Mucosa of gallbladder (tissue), 1 donor: ENCODE measurements at places on chromosomes 11 and 22. TPM values are rescaled to one million over a fixed set of nuclear protein-coding genes. Genes with fewer than 3 reads are reported as not detected.

Gene MS4A4E
- total RNA-seq: 3.5 TPM

Gene SLC6A5
- not detected for total RNA-seq

Gene KRTAP5-7
- total RNA-seq: not detected

Gene APLNR
- 4.0 TPM for total RNA-seq

Gene EXPH5
- total RNA-seq: 5.6 TPM

Gene SPTBN2
- total RNA-seq: 18.2 TPM

Gene USP35
- total RNA-seq: 10.4 TPM

Gene CD3G
- 3.0 TPM for total RNA-seq

Gene TRIM29
- 13.5 TPM for total RNA-seq

Gene ROBO4
- 13.8 TPM for total RNA-seq

- DNase-seq: no peak
These were observed 183.6 kb downstream of the IGLL1 start for GRCh38 chr22:23396362-23397007.

- DNase-seq: no peak
These were observed 202.6 kb upstream of the TMEM45B start for GRCh38 chr11:129613071-129613470.

GRCh38 chr11:33324302-33324985 lies 67.3 kb downstream of the HIPK3 start:
- DNase-seq: no peak

GRCh38 chr11:7548659-7549274 lies 35.0 kb downstream of the PPFIBP2 start:
- no peak for DNase-seq

DNA sequence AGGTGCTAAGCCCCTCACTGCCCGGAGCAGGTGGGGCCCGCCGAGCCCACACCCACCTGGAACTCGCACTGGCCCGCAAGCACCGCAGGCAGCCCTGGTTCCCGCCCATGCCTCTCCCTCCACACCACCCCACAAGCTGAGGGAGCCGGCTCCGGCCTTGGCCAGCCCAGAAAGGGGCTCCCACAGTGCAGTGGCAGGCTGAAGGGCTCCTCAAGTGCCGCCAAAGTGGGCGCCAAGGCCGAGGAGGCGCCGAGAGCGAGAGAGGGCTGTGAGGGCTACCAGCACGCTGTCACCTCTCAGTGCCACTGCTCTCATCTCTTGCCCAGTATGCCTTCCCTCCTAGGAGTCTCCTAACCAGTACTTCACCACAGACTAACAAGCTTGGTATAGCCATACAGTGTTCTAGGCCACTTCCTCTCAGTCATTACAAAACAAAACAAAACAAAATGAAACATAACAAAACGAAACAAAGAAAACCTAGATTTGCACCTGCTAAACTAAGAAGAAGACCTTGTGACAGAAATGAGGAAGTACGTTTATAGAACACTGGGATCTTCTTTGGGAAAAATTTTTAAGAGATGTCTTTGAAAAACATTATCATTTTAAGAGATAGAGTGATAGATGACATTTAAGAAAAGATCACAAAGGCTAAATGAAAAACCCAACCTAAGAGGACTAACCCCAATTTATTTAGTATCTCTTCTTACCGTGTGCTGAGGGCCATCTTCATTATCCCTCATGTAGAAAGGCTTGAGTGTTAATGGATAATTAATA lies 47.7 kb upstream of the GAB2 start:
- no peak for DNase-seq

DNA sequence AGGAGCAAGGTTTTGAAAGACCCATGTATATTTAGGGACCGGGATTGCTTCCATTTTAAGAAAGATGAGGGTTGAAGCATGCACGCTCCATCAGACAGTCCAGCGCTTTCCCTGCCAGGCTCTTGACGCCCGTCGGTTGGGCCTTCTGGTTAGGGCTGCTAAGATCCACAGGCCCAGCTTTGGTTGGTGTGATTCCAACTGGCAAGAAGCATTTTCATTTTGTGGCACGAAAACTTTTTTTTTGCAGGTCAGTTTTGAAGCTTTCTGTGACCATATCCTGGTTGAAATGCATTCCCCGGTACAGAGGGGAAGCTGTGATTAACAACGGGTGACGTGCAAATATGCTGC lies 34.3 kb upstream of the MPPED1 start:
- DNase-seq: no peak

DNA sequence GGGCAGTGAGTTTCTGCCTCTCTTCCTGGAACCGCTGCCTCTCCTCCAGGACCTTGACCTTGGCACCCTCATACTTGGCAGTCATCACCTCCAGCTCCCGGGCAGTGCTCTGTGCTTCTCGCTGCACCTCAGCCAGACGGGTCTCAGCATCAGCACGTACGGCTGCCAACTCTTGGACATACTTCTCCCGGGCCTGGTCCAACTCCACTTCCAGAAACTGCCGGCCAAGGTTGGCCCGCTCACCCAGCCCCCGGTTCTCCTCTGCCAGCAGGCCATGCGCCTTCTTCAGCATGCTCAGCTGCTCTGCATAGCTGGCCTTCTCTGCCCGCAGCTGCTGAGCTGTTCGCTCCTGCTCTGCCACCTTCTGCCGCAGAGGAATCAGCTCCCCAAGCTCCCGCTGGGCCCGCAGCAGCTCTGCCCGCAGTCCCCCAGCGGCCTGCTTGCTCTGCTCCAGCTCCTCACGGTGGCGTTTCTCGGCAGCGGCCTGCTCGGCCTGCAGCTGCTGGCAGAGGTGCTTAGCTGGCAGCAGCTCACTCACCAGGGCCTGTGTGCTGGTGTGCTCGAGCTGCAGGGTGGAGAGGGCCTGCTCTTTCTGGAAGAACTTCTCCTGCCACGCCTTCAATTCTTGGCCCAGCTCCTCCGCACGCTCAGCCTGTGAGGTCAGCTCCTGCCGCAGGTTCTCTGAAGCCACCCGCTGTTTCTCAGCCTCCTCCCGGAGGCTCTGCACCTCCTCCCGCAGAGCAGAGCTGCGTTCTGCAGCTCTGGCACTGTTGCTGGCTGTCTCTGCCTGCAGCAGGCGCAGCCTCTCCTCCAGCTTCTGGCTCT lies 14.4 kb downstream of the IL18BP start:
- DNase-seq: peak; percentile 79

DNA sequence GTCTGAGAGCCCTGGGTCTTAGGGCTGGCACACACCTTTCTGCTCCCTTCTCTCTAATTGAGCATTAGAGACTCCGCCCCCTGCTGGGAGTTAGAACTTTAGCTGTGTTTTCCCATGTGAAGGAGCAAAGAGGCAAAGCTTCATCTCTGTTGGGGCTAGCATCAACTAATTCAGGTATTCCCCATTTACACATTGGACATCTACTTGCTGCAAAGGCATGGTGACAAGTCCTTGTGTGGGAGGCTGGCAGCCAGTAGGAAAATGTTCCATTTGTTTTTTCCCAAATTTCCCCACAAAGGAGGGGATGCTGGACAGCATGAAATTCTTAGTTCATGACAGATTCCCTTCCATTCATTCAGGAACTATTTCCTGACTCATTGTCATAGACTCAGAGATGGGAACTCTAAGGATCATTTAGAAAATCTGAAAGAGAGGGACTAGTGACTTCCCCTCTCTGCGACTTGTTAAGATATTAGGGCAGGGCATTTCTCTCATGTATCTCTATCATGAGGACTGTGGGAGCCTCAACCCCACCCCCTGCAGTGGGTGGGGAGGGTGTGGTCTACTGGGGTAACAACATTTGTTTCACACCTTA lies 3.6 kb downstream of the CD44 start:
- DNase-seq: no peak

DNA sequence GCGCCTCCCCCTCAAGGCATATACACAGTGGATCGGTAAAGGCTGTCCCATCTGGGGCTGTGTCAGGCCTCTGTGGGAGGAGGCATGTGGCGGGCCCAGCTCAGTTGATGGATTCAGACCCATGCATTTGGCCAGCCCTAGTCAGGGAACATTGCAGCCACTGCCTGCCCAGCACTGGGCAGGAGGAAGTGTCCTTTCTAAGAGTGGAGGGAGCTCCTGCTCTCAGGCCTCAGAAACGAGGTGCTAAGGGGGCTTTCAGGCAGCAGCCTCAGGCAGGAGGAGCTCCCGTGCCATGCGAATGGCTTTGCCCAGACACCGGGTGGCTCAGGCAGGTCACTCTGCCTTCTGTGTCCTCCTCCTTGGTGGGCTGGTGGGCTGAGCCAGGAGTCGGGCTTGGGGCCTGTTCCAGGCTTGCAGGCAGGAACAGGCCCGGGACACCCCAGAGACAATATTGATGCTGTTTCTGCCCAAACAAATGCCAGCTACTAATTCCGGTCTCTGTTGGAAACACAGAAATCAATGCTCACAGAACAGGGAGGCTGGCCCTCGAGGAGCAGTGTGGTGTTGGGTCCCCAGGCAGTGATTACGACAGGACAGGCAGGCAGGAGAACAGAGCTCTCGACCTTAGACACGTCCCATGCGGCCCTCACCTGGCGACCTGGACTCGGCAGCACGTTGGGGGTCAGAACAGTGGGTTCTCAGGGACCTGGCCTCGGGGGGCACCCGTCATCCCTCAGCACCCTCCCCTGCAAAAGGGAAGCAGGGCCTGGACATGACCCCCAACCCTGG lies 42.3 kb upstream of the CCDC188 start:
- DNase-seq: no peak

DNA sequence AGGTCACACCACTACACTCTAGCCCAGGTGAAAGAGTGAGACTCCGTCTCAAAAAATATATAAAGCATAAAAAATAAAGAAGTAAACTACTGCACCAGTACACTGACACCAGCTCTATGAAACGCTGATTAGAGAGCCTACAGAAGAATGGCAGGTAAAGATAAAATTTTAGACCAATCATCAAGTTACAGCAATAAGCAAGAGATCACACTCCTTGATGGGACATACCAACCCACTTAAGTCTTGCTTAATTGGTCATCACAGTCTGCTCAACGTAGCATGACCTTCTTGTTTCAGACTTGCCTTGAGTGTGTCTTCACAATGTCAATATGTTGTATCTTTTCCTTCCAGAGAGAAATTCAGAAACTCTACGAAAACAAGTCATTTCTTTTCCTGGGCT lies 12.5 kb downstream of the SRPRA start:
- no peak for DNase-seq

DNA sequence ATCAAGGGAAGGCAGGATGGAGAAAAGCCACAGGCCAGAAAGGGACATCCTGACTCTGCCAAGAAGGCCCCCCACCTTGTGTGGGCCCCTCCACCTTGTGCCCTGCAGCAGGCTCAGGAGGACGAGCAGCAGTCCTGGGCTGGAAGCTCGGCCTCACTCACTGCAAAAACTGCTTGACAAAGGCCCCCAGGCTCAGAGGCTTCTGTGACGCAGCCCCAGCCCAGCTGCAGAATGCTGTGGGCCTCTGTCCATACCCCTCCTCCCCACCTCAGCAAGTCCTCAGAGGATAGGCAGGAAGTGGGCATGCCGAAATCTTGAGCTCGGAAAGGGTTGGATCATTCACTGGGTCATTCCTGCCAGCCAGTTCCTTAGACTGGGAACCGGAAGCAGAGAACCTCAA lies 61.9 kb downstream of the NRXN2 start:
- DNase-seq: no peak

GRCh38 chr11:12075822-12076821 lies 34.3 kb upstream of the MICAL2 start:
- peak; percentile 34 for DNase-seq
